ENCODE measurements at places on chromosomes 4 and X.
A peak's percentile ranks its signal among the peaks of the same experiment; 100 is the strongest.

GRCh38 chr4:56655627-56656345 is 25.3 kb downstream of the HOPX start:
- no peak for DNase-seq

DNA sequence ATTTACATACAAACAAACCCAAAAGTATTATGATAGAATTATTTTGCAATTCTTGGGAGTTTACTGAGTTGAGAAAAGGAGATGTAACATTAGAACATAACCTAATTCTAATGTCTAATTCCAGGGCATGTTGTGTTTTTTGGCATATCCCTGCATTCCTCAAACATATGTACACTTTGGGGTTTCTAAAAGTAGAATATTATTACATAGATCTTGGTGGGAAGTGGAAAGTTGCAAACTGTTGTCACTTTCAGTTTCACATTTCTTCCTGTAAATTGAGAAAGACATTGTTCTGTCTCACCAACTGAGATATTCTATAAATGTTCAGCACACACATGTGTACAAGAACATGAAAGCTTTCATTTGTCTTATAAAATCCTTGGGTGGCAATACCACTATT is 24.4 kb upstream of the GBA3 start:
- DNase-seq, result no peak

DNA sequence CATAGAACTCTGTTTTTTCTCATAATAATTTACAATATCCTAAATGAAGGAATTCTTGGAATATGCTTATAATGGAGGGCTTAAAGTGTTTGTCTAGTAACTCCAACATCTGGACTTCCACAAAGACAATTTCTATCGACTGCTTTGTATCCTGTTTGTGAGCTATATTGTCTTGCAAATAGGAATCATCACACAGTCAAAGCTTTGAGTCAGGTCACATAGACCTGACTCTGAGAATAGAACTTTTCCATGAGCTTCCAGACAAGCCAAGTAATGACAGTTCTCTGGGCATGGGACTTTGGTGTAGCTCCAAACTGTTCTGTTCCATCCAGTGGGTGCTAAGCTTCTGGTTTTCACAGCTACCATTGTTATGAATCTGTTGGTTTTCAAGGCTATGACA is 75.2 kb upstream of the GALNT7 start:
- no peak for DNase-seq

DNA sequence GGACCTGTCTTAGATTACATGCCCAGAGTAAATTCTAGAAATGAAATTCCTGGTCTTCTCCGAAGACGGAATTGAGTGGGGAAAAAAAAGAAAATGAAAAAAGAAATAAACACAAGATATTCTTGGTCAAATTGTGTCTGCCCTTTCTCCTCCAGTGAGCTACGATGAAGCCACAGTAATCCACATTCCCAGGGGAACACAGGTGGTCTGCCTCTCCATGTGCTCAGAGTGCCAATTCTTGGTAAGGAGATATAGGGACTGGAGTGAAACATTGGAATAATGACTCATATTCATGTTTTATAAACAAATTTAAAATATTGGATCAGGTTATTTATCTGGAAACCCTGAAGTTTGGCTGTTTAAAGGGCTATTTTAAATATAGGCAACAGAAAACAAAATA is 54.2 kb upstream of the MGST2 start:
- no peak for DNase-seq

DNA sequence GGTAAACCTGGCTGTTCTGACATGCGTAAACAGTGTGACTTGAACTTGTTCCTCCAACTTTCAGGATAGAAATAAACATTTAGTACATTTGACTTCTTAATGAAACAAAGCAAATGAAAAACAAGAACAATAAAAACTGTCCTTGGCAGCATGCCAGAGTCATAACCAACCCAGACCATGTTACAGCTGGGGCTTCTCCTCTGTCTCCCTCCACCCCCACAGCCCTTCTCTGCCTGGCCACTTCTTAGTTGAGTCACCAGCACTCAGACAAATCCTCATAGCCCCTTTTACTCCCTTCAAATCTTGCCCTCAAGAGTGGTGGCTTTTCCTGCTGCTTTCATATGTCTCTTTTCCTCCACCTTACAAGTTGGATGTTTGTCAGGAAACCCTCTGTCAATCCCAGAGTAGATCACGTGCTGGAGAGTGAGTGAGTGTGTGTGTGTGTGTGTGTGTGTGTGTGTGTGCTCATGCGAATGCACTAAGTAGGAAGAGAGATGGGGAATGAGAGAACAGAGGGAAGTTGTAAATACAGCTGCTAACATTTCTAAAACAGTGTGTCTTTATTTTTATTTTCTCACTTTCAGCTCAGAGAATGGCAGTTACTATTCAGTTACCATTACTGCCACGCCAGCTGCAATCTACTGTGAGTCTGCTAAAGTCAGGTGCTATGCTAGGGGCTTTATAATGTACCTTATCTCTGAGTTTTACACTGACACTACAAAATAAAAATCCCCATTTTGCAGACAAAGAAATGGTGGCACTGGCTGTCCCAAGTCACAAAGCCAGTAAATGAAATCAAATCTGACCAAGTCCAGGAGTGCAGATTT is 15.0 kb downstream of the SCARB2 start:
- DNase-seq, result peak; percentile 34

DNA sequence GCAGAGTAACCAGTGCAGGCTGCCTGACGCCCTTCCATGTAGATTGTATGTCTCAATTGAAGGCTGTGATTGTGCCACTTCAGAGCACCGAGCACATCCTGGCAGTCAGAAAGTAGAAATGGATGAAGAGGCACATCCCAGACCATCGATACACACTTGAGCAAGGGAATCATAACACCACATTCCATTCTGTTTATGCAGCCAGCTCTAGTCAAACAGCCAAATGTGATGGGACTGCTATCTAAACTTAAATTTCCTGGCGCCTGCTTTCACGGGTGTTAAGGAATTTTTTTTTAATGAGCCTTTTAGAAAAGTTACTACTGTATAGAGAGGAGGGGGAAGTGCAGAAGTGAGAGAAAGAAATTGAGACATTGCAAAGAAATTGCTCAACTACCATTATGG is 84.4 kb downstream of the PPARGC1A start:
- DNase-seq, result no peak

GRCh38 chr4:42954963-42955669 is 62.6 kb downstream of the GRXCR1 start:
- no peak for DNase-seq

DNA sequence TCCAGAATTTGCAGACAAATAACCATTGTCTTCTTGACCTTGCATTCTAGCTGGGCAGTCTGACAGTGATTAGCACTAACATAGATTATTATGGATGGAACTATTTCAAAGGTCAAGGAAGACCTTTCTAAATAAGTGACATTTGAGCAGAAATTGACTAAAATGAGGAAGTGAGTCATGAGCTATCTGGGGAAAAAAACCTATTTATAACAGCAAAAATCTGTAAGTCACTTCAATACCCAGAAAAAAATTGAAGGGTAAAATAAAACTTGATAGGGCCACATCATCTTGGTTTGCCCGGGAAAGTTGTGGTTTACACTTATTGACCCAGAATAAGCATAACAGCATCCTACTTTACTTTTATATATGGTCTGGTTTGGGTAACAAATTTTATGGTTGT is 414.6 kb upstream of the HS3ST1 start:
- DNase-seq, result no peak

GRCh38 chr4:89563431-89563830 is 255.8 kb upstream of the GPRIN3 start:
- DNase-seq, result peak; percentile 38

DNA sequence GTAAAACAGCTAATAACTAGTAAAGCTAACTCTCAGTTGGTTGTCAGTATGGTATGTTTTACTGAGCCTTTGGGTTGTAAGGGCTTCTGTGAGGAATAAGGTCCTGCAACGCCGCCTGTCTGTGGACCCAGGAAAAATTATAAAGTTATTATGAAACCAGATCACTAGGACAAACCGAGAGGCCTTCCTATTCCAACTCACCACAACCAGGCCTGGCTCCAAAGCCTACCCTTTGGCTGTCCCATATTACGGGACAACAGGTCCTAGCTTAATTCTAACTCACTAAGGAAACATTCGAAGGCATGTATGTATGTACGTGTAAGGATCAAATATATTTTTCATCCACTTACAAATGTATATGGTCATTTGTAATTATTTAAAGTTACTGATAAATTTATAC is 1.4 kb downstream of the ANKRD17 start:
- DNase-seq, result no peak

- DNase-seq, result no peak
Observed at GRCh38 chr4:98482847-98483806, 175.3 kb downstream of the TSPAN5 start.

DNA sequence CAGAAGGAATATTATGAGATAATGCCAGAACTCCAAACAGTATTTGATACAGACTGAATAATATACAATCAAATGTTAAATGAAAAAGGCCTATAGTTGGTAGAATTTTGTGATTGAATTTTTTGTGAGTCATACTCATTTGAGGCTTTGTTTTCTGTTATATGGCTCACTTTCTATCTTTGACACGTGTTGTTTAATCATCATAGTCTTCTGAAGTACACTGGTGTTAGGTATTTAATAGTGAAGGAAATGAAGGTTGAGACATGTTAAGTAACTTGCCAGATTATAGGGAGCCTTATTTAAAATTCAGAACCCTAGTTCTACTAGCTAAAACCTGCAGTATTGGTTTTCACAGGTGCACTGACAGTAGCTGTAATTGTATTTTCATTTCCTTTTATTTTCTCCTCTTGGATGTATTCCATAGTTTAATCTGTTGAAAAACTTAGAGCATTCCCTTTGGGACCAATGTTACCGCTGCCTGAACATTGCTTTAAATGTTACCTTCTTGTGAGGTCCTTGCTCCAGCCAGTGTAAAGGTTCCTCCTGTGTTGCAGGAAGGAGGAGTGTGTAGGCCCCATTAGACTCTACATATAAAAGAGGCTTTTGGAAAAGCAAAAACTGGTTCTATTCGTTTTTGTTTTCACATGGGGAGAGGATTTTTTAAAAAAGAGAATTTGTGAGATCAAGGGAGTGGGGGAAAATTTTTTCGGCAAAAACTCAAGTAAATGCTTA is 224.1 kb downstream of the ARHGAP10 start:
- DNase-seq, result no peak
